Dermis blood vessel endothelial cell (primary cell): ENCODE measurements at places on chromosomes 1 and 21. TPM values are rescaled to one million over a fixed set of nuclear protein-coding genes. Genes with fewer than 3 reads are reported as not detected.

DNA sequence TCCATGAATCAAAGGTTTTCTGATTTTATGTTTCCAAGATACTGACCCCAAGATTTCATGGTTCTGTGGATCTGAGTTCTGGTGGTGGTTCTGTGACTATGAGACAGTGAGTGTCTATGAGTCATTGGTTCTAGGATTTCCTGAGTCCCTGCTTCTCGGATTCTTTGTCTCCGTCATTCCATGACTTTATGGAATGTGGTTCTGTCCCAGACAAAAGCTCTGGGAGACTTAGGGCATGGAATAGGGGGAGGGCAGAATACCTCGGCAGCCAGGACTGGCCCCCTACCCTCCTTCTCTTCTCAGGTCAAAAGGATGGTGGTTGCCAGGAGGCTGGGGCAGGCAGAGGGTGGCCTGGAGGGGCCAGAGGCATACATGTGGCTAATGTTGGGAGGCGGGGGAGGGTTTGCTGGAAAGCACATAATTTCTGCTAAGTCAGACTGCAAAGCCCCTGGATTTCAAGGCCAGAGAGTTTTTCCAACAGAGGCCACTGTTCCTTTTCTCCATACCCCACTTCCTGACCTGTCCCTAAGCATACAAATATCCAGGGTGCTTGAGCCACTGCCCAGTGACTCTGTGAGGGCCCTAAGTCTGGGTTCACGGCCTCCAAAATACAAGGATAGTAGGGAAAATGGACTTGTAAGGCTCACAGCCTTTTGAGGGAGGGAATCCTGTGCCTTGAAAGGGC lies 17.2 kb downstream of the CDCP2 start:
- peak; percentile 63 for DNase-seq

SHE gene
- 108 and 177 TPM in 2 replicates for total RNA-seq

GPX7 gene
- total RNA-seq: 7.1 and 24.3 TPM in 2 replicates

GRCh38 chr1:20216574-20216973 lies 30.3 kb upstream of the PLA2G2C start:
- peak; percentile 52 for DNase-seq

GRCh38 chr1:28886731-28887418 lies 27.5 kb upstream of the EPB41 start:
- DNase-seq: peak; percentile 86

ASCL5 gene
- not detected in 2 replicates for total RNA-seq

TMEM240 gene
- 1.7 and 2.6 TPM in 2 replicates for total RNA-seq
